Central memory CD4-positive, alpha-beta T cell (primary cell): ENCODE measurements at places on chromosomes 5 and 9.

DNA sequence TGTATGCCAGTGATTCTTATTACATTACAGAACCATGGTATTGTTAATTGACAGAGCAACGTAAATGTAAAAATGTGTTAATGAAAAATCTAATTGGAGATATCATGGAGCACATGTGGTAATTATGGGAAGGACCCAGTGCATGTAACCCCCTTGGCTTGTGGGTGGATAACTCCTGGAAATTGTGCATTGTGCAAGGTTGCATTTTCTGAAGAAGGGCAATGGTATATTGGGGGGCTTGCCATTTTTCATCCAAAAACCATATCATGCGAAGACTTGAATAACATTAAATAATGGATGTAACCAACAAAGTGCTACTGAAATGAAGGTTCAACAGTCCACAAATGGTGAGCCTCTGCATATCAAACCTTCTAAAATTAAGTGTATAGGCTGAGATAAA is 47.6 kb downstream of the BASP1 start:
- DNase-seq: no peak

GRCh38 chr9:123642291-123643278 is 286.6 kb downstream of the CRB2 start:
- no peak for DNase-seq

DNA sequence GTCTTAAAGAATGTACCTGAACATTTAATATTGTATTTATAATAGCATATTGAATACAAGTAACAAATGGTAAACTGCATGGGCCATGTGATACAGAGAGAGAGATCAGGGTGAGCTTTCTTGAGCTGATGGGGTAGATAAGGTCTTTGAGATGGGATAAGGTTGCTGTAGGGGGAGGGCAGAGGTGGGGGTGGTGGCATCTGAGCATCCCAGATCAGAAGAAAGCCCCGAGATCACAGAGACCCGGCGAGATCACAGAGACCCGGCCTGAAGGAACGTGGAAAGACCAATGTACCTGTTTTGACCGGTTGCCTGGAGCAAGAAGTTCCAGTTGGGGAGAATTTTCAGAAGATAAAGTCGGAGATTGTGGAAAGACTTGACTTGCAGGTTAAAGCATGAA is 6.6 kb downstream of the SMARCA2 start:
- DNase-seq: no peak

GRCh38 chr9:95218773-95219172 is 98.7 kb downstream of the FANCC start:
- DNase-seq: no peak

GRCh38 chr9:14608540-14608939 is 84.7 kb downstream of the ZDHHC21 start:
- no peak for DNase-seq

DNA sequence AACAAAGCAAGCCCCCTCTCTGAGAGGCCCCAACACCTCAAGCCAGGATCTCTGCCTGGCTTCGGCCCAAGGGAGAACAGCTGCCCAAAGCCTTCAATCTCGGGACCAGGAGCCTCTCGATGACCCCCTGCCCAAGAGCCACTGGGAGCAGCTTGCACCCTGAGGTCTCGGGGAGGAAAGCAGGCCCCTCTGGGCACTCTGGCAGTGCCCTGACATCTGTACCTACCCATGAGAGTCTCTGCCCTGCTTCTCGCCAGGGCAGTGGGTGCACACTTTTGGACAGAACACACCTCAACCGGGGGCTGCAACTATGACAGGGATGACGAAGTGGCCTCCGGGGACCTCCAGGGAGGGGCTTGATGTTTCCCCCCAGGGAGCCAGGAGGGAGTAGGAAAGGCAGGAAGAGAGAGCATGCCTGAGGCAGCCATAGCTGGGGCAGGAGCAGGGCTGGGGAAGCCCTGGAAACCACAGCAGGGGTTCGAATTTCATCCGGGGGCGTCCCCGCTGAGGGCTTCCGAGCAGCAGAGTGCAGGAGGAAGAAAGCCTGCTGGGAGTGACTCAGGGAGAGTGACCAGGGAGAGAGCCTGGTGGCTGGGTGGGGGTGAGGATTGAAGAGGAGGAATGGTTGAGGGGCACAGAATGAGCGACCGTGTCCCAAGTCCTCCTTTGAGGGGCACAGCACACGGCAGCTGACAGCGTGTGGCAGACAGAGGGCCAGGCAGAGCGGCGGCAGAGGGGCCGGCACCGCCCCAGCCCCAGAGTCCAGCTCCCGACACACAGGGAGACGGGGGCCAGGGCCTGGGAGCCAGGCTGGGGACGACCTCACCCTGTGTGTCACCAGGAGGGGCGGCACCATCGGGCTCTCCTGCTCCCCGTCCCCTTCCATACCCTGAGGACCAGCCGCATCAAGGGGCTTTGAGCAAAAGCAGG is 1.8 kb downstream of the LPCAT1 start:
- no peak for DNase-seq

- DNase-seq: no peak
Observed at GRCh38 chr5:88824892-88825583, 57.9 kb downstream of the MEF2C start.

- DNase-seq: no peak
Observed at GRCh38 chr9:98930792-98931191, 12.9 kb upstream of the COL15A1 start.

DNA sequence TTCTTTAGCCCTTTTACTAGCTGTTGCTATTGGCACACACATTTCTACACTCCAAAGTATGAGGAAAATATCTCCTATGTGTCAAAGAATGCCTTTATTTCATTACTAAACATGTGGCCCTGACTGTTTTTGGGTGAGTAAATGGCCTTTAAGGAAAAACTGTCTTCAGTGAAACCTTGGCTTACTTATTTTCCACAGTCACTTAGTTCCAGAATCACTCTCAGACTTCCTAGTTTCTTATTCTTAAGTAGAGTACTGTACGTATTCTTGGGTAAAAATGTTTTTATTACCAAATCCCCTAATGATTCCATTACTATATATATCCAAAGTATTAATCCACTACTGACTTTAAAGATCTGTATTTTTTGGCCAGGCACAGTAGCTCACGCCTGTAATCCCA is 27.5 kb downstream of the ERP44 start:
- DNase-seq: no peak
